Skeletal muscle tissue (tissue), 5 donors: ENCODE measurements at places on chromosomes 12 and 14. TPM values are rescaled to one million over a fixed set of nuclear protein-coding genes. Genes with fewer than 3 reads are reported as not detected.

HOXC5 gene
- total RNA-seq: 0.52 TPM

TC2N gene
- total RNA-seq: 5.7 TPM

CABP1 gene
- total RNA-seq: 0.52 TPM

CNTN1 gene
- 27.1 TPM for total RNA-seq
